ENCODE measurements at places on chromosomes 4 and X.

GRCh38 chr4:124433500-124433899, 279.0 kb downstream of the ANKRD50 start:
- no peak for DNase-seq

DNA sequence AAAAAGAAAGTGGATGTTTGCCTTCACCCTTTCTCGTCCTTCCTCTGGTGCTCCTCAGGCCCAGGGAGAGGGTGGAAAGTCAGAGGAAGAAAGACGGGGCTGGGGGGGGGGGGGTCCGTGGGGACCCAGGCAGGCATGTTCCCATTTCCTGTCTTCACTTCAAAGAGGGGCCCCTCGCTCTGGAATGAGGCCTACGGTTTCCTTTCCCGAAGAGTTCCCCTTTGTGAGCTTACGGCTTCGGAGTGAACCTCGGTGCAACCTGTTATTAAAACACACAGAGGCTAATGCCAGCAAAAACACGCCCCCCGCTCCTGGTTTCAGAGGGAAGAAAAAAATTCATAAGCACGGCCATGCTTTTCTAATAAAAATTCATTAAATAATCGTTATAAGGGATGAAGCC, 40.1 kb downstream of the SHOX start:
- DNase-seq, result no peak

GRCh38 chr4:38820329-38821061, 15.9 kb upstream of the TLR1 start:
- no peak for DNase-seq

DNA sequence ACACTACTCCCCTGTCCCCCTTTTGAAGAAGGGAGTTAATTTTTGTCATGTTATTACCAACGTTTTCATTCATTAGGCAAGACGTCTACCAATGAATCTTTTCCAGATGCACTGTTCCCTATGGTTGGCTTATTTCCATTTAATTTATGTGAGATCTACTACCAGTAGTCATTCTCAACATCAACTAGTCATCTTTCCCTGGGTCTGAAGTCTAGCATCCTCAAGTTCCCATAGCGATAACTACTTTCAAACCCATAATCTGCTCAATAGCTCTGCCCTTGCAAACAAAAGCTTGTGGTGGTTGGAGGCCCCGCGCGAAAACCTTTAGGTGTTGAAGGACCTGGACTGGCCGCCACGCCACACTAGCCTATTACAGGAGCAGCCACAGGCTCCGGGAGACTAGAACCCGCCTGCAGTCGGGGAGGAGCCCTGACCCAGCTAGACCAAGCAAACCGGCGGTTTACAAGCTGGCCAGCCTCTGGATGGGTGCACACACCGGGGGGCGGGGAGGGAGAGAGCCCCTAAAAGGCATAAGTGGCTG, 746 bp downstream of the PPAT start:
- peak; percentile 47 for DNase-seq

DNA sequence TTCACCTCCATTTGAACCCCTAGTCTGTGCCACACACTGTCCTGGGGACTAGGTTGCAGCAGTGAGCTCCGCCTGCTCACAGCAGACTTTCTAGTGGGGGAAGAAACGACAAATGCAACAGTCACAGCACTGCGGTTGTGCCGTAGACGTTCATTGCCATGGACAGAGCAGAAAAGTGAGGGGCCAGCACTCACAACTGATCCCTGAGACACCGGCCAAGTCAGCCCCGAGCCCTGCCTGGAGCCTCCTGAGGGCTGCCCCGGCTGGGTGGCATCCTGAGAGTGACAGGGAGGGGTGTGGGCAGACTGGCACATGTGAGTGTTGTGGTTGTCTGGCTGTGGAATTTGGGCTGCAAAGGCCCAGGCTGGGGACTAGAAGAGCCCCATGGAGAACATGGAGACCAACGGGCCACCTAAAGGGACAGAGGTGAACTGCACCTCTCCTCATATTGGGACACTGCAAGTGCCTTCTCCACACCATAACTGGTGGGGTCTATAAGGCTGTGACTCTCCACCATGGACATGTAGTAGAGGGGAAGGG, 4.6 kb downstream of the DUSP9 start:
- DNase-seq, result no peak
